ENCODE measurements at places on chromosomes 13 and 19.

DNA sequence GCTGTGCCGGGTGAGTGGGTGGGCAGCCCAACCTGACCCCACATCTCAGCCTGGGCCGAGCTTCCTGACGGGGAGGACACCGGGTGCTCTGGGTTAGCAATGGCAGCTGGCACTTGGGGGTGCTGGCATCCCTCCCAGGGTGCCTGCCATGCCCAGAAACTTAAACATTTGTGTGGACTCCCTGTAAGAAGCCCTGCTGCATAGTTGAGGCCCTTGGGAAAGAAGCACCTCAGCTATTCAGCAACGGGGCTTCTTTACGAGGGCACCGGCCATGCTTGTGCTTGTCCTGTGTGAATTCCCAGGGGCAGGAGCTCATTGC is 33.8 kb upstream of the MEDAG start:
- DNase-seq, result no peak

- DNase-seq, result peak; percentile 57
Observed at GRCh38 chr19:38949580-38950367, 19.0 kb downstream of the MRPS12 start.

- no peak for DNase-seq
Observed at GRCh38 chr13:36668316-36668715, 5.5 kb upstream of the SERTM1 start.

- no peak for DNase-seq
Observed at GRCh38 chr13:40476175-40476958, 190.1 kb downstream of the FOXO1 start.

DNA sequence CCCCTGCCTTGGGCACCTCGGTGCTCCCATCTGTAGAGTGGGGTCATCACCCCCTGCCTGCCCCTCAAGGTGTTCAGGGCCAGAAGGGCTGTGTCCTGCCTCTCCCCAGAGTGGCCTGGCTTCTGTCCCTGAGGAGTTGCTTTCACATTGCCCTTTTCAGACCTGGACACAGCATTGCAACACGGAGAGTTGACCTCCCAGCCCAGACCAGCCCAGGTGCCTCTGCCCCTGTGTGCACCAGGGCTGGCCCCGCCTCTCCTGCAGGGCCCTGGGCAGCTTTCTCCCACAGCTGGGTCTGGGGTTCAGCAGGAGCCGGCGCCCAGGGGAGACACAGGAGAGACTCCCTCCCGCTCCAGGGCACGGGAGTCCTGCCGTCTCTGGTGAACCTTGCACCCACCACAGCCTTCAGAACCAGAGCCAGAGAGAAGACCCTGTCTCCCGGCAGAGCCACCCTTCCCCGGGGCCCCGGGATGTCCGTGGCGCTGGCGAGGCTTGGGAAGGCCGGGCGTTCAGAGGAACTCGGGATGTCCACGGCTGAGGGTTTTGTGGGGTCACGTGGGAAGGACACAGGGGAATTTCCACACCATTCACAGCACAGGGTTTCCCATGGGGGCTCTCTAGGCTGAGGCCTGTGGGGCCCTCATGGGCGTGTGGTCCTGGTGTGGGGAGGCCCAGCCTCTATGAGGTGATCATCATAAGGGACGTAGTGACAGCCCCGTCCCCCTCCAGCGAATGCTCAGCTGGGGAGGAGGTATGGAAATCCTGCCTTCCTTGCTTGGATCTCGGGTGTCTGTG is 23.2 kb downstream of the C13orf46 start:
- DNase-seq, result no peak

DNA sequence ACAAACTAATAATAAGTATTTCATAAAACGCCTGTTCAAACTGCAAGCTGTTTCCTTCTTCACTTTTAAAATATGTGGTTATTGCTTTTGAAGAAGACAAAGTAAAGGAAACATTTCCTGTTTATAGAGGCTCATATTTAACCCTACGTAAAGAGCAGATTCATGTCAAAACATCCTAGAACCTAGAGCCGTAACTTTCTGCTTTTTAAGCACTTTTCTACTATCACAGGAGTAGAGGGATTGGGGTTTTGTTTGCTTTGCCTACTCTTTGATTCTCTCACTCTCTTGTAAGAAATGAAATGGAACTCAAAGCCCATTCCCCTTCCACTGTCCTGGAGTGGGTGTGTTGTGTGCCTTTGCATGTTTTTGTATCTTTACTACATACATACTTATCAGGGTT is 54.0 kb upstream of the GPR183 start:
- DNase-seq, result no peak

GRCh38 chr13:59734393-59734792 is 429.3 kb downstream of the DIAPH3 start:
- no peak for DNase-seq

DNA sequence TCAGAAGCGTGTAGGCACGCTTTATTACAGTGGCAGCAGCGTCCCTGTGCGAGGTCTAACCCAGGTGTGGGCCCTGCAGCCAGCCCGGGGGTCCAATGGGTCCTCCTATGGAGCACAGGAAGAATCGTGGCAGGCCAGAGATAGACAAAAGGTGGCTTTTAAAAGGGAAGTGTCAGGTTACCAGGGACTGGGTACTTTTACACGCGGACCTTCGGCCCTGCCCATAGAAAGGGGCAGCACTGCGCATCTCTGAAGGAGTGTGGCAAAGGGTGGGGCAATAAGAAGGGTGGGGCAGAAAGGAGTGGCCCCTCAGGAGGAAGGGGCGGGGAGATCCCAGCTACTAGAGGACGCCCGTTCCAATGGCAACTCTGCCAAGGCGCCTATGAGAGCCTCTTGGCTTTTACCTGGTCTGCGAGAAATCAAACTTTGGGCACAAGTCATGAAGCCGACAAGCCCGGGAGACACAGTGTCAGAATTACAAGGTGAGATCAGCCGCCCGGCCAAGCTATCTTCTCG is 1419.8 kb downstream of the UQCRFS1 start:
- DNase-seq, result peak; percentile 79

DNA sequence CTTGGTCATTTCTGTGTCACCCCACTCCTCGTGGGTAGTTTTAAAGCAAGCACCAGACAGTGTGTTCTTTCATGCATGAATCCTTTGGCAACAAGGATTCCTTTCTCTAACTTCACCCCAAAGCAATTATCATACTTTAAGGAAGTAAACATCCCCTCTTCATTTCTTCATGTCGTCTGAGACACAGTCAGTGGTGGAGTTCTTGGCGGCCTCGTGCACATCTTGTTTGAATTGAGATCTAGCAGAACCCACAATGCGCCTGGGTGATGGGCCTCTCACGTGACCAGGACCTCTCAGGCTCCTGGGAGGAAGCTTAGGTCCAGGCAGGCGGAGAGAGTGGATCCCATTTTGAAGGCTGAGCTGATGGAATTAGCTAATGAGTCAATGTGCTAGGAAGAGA is 2.6 kb downstream of the ACSBG2 start:
- no peak for DNase-seq

- no peak for DNase-seq
Observed at GRCh38 chr19:39935364-39935661, 879 bp upstream of the FCGBP start.

DNA sequence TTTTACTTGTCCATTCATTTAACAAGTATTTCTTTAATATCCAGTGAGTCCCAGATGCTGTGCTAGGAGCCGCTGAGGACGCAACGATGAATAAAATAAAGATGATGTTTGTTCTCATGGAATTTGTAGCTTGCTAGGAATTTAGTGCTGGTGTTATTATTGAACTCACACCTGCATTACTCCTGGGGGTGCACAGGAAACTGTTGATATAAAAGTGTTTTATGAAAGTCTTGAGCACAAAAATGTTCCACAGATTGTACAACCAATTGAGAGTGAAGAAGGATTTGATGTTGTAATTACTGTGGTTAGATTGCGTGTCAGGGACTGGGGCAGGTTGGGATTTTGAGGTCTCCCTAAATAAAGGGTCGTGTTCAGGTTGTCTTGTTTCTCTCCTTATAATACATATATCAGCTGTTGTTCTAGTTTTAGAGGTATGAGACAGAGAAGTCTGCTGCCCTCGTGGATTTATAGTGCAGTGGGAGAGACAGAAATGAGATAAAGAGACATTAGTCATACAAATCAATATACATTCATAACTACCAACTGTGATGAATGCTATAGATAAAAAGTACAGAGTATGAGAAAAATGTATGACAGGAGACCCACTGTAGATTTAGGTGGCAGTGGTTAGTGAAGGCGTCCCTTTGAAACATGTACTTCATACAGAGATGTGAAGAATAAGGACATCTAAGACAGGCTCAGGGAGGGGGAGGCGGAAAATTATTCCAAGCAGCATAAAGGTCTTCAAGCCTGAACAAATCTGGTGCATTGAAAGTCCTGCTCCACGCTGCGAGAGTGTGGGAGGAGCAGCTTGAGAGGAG is 11.3 kb downstream of the CACNG6 start:
- DNase-seq, result no peak

- DNase-seq, result no peak
Observed at GRCh38 chr19:18746401-18747325, 44.4 kb downstream of the COMP start.

GRCh38 chr13:51067210-51067701 is 43.8 kb downstream of the C13orf42 start:
- DNase-seq, result no peak

DNA sequence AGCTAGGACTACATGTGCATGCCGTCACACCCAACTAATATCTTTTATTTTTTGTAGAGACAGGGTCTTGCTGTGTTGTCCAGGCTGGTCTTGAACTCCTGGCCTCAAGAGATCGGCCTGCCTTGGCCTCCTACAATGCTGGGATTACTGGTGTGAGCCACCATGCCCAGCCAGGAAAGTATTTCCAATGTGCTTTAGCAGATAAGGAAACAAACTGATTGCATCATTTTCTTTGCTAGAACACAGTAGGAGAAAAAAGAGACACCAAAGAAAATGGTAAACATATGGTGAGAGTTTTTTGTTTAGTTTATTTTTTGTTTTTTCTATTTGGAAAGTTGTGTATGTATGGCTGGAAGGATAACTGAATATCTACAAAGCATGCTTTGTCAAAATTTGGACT is 46.9 kb upstream of the AKAP11 start:
- no peak for DNase-seq

DNA sequence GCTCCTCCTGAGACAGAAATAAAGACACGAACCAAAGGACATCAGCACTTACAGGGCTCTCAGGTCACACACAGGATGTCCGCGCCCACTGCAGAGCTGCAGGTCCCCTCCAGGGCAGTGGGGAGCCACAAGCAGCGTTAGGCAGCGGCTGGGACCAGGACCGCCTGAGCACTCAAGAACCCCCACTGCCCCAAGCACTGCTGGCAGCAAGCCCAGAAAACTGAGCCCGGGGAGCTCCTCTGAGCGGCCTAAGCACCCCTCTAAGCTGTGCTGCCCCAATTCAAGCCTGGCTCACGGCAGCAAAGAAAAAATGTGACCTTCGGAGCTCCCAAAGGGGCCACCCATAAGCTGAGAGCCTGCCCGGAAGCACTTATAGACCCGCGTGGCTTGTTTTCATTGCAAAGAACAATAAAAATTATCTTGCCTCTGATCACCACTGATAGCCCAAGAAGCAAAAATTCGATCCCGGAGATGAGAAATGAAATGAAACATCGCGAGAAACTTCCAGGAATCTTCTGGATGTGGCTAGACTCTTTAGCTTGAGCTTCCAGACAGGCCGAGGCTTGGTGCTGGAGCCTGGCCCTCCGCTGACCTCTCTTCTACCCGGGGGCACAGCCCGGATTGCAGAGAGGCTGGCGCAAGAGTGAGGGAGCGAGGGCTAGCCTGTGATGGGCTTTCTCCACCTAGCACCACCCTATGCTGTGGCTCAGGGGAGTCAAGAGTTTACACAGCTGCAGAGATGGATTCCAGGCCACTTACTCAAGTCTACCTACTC is 6.3 kb downstream of the DPP9 start:
- no peak for DNase-seq

- DNase-seq, result no peak
Observed at GRCh38 chr13:25174304-25174703, 2.2 kb upstream of the AMER2 start.

DNA sequence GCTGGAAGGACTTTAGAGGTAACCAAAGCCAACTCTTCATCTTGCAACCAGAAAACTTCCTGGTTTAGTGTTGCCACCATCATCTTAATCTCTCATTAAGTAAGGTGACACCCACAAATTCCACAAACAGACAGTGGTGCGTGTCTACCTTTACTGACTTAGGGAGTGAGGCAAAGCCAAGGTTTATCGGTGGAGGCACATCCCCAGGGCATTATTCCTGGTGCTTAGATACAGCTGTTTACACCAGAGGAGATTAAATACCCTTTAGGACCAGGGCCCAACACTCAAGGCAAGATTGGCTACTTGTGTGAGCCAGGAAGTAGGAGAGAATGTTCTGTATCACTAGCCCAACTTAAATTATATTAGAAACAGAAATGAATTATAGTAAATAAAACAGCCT is 9.5 kb downstream of the STOML3 start:
- DNase-seq, result no peak

DNA sequence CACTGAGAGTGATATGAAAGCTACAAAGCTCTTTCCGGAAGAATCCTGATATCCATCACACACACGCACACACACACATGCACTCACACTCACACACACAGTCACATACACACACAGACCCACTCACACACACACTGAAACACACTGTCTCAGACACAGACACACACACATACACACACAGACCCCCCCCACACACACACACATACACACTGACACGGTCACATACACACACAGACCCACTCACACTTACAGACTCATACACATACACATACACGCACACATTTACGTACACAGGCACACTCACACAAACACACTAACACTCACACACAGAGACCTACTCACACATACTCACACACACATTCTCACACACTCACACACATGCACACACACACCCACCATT is 58.6 kb downstream of the LIG4 start:
- DNase-seq, result no peak

DNA sequence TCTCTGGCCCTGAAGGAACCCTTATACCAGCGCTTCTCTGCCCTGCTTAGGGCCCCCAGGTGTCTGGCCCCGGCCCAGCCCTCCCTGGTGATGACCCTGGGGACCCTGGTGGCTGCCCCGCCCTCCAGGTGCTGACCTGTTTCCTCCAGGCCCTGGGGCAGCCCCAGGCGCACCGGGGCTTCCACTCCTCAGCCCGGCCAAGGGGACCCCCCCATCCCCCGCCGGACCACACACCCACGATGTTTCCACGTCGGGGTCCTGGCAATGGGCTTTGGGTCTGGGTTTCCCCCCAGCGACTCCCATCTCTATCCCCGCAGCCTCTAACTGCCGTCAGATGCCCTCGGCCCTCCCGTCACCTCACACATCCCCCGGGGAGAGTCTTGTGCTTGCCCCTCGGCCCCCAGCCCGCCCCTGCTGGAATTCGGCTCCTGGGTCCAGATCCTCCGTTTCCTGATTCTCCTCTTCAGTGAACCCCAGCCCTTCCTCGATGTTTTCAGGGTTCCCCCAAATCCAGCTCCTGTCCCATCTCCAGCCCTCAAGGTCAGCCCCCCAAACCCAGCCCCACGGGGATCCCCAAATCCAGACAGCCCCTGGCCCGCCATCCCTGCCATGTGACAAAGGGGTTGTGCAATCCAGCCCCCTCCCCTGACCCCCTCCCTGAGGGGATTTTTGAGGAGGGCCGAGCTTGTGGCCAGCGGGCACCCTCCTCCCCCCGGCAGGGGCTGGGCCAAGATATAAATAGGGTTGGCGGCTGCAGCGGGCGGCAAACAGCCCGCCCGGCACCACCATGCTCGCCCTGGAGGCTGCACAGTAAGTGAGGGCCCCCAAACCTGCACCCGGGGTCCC is at the start of gene SPIB:
Gene SPIB, plus strand, starts transcription at position 763 of the 846 bp plus-strand sequence. Its CDS starts 25 bp downstream, at position 788.
- no peak for DNase-seq

Measured in NCI-H2029 treated with DMSO at 0.1 percent for 48 hours (cell line).